HAP-1 (cell line): ENCODE measurements at places on chromosomes 1 and 21.
A peak's percentile ranks its signal among the peaks of the same experiment; 100 is the strongest.

DNA sequence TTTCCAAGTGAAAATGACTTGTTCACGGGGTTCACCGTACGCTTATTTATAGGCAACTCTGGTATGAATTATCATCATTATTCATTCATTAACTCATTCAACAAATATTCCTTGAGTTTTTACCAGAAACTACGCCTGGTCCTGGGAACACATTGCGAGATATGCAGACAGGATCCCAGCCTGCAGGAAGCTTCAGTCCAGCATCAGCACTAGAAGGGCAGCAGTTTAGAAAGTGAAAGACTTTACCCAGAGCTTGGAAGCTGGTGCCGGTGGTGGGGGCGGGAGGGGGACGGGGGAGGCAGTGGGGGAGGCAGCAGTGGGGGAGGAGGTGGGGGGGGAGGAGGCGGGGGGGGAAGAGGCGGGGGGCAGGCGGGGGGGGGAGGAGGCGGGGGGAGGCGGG is 55.9 kb downstream of the SETD4 start:
- no peak for DNase-seq

- DNase-seq, result no peak
Measured at GRCh38 chr21:36436829-36437744, 42.8 kb downstream of the CLDN14 start.

GRCh38 chr1:3594706-3595377 is 16.5 kb downstream of the MEGF6 start:
- DNase-seq, result no peak

- no peak for DNase-seq
Measured at GRCh38 chr1:229888561-229889001, 178.5 kb upstream of the GALNT2 start.

GRCh38 chr1:97120806-97121205 is 399.2 kb downstream of the PTBP2 start:
- no peak for DNase-seq

DNA sequence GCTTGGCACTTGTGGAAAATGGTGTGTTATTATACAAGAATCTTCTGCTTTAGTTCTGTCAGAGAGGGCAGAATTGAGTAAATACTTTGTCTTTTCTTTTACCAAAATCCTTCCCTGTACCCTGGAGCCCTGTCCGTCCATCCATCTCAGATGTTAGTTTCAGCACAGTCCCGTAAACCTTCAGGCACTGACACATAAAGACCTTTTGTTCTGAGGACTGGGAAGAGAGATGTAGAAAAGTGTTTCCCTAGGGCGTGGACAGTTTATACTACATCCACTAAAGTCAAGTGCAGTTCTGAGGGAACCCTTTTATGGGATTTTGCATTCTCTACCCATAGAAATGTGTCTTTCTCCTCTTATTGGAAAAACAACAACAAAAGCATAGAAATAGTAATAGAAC is 162.4 kb downstream of the PDE4B start:
- DNase-seq, result no peak

DNA sequence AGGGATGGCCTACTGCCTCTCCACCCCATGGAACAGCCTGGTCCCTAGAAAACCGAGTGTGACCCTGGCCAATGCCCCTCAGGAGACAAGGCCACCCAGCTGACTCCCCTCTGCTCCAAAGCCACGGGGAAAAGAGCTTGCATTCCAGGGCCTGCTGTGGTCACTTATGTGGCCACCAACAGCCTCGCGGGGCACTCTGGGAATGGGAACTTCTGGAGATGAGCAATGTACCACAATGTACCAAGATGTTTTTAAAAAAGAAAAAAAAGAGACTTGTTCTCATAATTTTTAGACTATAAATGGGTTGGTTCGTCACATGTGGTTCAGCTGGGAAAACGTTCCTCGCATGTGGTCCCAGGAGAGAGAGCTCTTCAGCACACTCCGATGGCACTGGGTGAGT is 62.8 kb downstream of the SLC66A1 start:
- no peak for DNase-seq

GRCh38 chr1:240338837-240339236 is 247.2 kb downstream of the FMN2 start:
- no peak for DNase-seq

- DNase-seq, result no peak
Measured at GRCh38 chr1:26996024-26996423, 2.5 kb downstream of the TRNP1 start.

DNA sequence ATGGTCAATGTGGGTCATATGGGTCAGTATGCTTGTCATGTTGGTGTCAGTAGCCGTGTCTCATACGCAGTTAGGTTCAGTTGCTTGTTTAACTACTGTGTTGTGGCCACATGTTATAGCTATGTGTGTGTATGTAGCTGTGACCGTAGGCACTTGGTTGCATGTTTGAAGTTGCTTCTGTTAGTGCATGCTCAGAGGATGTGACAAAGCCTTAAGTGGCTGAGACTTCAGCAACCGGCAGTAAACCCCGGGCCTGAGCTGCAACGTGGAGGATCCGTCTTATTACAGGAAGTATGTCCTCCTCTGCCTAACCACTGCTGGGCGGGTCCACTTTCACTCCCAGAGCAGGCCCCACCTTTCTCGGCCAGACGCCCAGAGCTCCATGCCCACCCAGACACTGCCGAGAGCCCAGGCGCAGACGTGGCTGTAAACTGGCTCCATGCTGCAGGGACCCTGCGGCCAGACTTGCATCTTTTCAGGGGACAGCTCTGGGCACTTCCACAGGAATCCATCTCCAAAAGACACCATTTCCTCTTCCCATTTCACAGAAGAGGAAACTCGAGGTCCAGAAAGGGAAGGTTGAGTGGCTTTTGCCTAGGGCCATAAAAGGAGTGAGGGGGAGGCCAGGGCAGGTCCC is 2.2 kb downstream of the TCEA3 start:
- peak; percentile 27 for DNase-seq

- DNase-seq, result no peak
Measured at GRCh38 chr21:36786186-36786585, 87.3 kb downstream of the SIM2 start.

DNA sequence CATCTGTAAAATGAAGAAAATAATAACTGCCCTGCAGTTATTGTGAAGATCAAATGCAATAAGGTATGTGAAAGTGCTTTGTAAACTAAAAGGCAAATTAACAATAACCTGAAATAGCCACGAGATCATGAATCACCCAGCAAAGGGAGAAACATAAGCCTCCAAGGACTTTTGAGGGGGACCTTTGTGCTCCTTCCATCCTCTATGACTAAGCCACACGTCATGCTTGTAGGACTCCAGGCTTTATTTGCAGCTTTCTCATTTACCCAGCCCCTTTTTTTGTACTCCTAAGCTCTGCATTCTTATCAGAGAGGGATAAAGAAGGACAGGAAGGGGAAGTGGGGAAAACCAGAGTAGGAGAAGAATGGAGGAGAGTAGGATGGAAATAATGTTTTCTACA is 115.1 kb downstream of the PROX1 start:
- DNase-seq, result no peak

- no peak for DNase-seq
Measured at GRCh38 chr21:45277101-45278045, 10.3 kb downstream of the POFUT2 start.

DNA sequence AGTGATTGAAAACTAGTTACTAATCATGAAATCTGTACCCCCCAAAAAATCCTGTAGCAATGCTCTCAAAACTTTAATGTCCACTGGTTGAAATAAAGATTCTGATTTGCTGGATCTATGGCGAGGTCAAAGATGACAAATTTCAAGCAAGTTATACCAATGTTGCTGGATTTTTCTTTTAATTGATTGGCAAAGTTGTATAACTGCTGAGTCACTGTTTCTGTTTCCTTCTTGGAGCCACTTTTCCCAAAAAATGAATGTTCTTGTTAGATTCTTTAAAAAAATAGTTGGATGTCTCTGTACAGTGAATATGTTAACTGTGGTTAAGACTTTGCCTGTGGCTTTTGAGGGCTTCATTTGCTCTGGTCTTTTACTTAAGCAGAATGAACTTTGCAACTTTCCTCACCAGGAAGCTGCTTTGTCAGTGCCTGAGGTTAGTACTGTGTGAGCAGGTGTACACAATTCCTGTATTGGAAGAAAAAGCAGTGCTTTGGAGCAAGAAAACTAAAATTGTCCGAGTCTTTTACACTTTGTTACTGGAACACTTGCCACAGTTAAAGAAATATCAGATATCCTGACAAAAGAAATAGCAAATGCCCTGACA is 1211.9 kb downstream of the MRPL39 start:
- no peak for DNase-seq

GRCh38 chr1:217586586-217586985 is 44.3 kb downstream of the GPATCH2 start:
- DNase-seq, result no peak

DNA sequence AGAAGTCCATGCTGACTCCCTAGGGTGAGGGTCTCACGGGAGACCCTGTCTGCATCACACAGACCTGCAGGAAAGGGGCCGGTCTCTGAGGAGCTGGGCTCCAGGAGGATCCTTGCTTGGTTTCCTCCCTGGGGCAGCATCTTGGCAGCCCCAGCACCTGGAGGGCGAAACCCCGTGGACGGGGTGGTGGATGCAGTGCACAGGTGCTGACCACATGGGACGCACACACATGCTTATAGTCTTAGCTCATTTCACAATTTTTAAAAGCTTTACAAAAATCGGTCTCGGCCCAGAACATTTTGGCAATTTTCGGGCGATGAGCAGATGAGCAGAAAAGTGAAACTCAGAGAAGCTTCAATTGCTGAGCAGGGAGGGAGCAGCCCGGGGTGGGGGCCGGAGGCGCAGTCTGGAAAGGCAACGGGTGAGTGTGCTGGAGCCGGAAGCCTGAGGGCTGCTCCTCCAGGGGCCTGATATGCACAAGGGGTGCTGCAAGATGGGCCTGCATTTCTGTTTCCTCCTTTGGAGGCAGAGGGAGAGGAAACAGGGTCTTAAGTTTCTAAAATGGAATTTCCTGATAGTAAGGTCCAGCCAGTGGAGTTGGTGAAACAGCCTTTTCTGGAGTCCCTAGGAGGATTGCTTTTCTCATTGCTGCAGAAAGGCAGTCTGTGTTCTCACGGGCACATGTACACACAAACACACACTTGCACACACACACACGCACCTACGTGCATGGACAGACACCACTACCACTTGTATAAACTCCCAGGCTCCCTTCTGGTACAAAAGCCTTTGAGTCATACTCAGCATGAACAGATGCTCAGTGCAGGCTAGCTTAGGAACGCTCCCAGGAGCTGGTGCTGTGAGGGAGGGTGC is 60.6 kb downstream of the SCCPDH start:
- DNase-seq, result no peak

GRCh38 chr1:60068393-60069045 is 5.1 kb downstream of the C1orf87 start:
- no peak for DNase-seq

GRCh38 chr1:171884475-171884874 is 43.2 kb downstream of the DNM3 start:
- DNase-seq, result no peak

- DNase-seq, result no peak
Measured at GRCh38 chr1:12547586-12548225, 70.3 kb downstream of the DHRS3 start.

GRCh38 chr1:216020743-216021345 is 402.4 kb downstream of the USH2A start:
- no peak for DNase-seq

DNA sequence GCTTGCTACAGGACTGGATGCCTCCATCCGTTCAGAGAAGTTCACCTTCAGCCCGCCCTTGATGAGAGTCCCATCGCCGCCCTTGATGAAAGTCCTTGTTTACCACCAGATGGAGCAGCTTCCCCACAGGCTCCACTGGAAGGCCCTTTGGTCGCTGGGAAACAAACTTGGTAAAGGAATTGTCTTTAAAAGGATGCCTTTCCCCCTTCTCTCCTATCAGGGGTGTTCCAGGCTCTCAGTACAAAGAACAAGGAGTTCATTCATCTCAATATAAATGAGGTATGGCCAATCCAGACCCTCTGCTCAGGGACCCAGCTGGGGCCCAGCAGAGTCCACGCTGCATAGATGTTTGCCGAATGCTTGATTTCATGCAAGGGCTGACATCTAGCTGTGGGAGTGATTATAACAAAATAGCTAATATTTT is 50.8 kb downstream of the CAPN9 start:
- peak; percentile 38 for DNase-seq

DNA sequence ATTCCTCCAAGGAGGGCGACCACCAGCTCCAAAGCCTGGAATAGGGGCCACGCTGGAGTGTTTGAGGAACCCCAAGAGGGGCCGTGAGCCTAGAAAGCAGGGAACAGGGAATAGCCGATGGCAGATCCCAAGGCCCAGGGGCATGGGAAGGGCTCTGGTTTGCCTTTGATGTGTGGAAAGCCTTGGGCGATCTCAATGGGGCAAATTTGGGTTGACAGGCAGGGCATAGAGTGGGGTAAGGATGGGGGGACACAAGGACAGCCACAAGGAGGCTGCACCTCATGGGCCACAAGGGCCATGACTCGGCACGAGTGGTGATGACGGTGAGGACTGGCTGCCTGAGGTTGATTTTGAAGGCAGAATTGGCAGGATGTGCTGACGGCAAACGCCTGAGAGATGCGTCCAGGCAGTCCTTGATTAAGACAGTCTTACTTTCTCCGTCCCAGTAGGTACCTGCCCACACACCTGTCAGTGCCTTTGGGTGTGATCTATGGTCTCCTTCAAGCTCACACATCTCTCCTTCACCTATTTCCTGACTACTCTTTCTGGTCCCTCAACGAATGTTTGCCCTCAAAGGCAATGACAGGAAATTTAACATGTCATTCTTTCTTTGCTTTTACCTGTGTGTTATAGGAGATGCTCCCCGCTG is 2.0 kb upstream of the TMPRSS3 start:
- no peak for DNase-seq

GRCh38 chr1:61238359-61238665 is 156.0 kb downstream of the NFIA start:
- DNase-seq, result no peak

- DNase-seq, result no peak
Measured at GRCh38 chr1:30900931-30901560, 7.5 kb downstream of the SDC3 start.

DNA sequence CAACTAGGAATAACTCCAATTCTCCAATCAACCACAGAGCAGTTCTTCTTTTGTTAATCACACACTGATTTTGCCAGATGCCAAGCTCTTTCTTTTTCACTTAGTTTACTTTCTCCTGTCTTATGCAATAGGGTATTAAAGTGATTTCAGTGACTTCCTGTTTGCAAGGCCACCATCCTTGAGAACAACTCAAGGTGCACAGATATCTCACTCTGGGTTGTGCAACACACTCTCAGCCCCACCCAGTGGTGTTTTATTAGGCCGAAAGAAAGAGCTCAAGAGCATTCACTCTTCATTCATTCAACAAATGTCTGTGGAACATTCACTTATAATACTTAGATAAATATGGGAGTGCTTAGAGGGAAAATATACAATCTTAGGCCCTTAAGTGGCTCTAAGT is 352.5 kb downstream of the ZNF326 start:
- DNase-seq, result no peak
